ENCODE measurements at places on chromosomes 13 and 19.

DNA sequence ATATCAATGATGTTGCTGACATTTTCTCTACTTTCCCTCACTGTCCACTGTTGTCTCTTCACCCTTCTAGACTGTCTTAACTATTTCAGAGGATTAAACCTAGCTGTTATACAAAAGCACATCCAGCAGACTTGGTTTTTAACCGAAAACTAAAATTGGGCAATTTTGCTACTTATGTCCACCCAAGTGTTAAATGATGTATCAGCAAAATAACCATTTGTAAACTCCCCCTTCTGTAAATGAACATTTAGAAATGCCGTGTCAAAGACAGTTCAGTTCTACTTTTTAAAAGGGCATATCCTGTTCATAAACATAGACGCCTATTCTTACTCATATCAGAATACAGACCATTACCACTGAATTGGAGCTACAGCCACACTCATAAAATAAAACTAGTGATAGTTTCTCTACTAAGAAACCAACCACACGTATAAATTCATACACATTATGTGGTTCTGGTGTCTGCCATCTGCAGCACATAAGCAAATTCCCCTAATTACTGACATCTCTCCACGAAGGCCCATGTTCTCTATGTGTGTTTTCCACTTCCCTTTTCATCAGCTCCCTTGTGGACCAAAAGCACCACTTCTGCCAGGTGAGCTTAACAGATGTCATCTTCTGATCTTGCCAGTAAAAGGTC lies 1091.8 kb downstream of the PCDH9 start:
- DNase-seq = no peak

- no peak for DNase-seq
Measured at GRCh38 chr13:79245937-79246577, 160.0 kb downstream of the RBM26 start.

- peak; percentile 64 for DNase-seq
Measured at GRCh38 chr19:1862424-1863327, 703 bp downstream of the KLF16 start.

- DNase-seq = no peak
Measured at GRCh38 chr19:3041761-3042620, 12.9 kb upstream of the TLE2 start.

DNA sequence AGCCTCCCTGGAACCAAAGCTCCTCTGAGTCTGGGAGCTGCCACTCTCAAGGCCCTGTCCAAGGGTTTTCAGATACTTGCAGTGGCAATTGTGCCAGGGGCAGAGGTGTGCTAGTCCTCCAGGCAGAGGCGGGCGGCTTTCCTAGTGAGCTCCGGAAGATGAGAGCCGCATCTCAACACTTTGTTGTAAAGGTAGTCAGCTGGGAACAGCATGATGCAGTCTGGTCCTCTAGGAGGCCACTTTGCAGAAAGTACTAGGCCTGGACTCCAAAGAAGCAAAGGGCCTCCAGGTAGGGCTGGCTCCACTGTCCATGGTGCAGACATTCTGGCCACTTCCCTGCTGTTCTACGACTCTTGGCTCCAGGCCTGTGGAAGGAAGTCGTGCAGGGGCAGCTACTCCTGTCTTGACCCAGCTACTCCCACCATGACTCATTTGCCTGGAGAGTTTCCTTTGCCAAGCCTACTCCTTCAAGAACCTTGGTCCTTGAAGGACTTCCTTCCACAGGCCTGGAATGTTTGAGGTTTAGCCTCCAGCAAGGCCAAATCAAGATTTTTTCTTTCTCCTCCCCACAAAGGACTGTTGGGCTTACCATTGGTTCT lies 9.9 kb upstream of the ZNF536 start:
- DNase-seq = no peak

GRCh38 chr19:47122359-47123335 lies 8.0 kb upstream of the SAE1 start:
- no peak for DNase-seq

DNA sequence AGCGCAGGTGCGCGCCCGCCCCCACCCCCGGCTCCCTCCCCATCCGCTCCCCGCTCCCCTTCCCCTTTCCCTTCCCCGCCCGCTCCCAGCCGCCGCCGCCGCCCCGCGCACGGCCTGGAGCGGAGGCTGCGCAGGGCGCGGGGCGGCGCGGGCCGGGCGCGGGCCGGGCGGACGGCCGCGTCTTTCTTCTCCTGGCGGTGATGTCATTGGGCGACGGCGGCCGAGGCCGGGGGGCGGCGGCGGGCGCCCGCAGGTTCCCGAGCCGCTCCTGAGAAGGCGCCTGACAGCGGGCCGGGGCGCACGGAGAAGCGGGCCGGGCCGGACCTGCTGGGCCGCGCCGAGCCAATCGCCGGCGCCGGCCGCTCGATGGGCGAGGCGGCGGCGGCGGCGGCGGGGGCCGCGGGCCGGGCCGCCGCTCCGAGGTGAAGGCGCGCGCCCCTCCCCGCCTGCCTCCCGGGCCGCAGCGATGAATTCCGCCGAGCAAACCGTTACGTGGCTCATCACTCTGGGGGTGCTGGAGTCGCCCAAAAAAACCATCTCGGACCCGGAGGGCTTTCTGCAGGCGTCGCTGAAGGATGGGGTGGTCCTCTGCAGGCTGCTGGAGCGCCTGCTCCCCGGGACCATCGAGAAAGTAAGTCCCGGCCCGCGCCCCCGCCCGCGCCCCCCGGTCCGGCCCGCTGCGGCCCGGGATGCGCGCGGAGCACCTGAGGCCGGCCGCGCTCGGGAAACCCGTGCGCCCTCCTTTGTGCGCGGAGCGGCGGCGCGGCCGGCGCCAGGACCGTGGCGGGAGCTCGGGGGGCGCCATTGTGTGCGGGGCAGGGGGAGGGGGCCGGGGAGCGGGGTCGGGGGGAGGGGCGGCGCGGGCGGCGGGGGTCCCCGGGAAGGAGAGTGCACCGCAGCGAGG lies at the start of gene ARHGEF7:
ARHGEF7 (plus strand) TSS at position 250 of the 904 bp plus-strand sequence; CDS start at position 467, 217 bp downstream.
- peak; percentile 40 for DNase-seq

DNA sequence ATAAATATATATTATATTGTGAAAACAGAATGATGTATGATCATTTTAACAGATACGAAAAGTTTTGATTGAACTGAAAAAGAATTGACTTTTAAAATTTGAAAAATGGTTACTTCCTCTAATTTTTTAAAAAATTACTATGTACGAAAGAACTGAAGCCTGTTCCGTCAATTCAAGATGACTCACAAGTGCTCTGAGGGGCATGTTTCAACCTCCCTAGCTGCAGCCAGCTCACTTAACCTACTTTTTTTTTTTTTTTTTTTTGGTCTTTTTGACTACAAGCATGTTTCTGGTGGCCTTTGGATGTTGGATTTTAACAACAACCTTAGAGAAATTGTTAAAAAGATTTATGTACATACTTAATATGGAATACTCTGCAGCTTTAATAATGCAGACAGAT lies 1139.3 kb downstream of the DIAPH3 start:
- no peak for DNase-seq

GRCh38 chr13:47426126-47426849 lies 529.4 kb upstream of the HTR2A start:
- DNase-seq = no peak

GRCh38 chr19:30420881-30421280 lies 48.7 kb downstream of the ZNF536 start:
- no peak for DNase-seq

- DNase-seq = no peak
Measured at GRCh38 chr19:40560092-40560507, 16.6 kb upstream of the SHKBP1 start.

DNA sequence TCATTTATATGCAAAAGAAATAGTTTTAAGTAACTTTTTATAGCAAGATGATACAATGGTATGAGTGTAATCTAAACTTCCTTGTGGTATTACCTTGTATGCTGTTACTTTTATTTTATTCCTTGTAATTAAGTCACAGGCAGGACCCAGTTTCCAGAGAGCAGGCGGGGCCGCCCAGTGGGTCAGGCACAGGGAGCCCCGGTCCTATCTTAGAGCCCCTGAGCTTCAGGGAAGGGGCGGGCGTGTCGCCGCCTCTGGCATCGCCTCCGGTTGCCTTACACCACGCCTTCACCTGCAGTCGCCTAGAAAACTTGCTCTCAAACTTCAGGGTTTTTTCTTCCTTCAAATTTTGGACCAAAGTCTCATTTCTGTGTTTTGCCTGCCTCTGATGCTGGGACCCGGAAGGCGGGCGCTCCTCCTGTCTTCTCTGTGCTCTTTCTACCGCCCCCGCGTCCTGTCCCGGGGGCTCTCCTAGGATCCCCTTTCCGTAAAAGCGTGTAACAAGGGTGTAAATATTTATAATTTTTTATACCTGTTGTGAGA lies 10.2 kb downstream of the PLPPR3 start:
- no peak for DNase-seq

DNA sequence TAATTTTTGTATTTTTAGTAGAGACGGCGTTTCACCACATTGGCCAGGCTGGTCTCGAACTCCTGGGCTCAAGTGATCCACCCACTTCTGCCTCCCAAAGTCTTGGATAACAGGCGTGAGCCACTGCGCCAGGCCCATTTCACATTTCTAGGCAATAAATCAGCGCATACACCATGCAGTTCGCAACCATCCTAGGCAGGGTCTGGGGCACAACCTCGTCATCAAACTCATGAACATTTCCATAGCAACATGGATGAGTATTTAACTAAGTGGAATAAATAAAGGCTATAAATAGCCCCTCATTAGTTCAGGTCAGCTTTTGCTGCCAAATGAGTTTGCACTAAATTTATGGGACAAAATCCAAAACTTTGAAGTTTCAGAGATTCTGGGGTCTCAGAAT lies 8.2 kb downstream of the MEIS3 start:
- no peak for DNase-seq

DNA sequence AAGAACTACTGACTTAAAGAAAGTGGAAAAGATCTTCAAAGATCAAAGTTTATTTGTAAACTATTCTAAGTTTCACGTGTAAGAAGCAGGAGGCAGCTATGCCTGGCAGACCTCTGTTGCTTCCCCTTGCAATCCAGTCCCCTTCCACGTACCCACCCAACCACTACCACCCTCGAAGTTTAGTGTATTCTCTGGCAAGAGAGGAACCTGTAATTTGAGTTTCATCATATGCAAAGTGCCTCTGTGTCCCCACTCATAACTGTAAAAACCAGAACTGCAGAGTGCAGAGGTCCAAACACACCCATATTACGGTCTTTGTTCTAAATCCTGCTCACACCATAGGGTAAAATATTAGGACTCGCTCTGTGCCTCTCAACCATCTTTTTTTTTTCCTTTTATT lies 75.8 kb upstream of the FRY start:
- no peak for DNase-seq

Measured in WTC11 (cell line).